Fibroblast of mammary gland (primary cell): ENCODE measurements at places on chromosomes 6 and 20.

DNA sequence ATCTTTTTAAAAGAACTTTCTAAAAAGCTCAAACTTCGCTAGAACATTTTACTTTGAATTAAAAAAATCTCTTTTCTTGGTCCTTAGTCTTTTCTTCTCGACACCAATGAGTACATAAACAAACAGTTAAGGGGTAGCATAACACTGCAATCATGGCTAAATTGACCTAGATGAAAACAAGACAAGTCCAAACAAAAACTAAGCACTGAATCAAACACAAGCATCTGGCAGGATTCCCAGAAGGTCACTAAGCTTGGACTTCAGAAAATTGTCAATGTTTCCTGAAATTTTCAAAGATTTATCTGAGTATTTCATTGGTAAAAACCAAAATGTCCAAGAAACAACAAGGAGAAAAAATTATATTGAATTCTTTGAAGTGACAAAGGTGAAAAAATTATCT is 5.0 kb downstream of the COL21A1 start:
- DNase-seq = peak; percentile 71

DNA sequence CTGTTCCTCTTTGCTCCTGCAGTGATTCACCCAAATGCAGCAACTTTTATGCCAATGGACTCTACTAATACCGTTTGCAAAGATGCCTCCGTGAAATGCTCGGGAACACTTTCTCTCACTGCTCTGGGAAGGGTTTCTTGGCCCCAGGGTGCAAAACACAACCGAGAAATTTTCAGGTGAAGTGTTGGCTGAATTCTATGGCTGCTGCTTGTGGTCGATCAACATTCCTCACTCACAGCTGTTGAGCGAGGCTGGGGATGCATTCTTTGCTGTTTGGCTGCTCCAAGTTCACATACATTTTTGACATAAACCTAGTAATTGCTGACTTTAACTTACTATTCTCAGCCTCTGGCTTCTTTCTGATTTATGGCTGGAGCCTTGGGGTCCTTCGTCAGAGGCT is 342.0 kb upstream of the CHD6 start:
- DNase-seq = no peak

- DNase-seq = peak; percentile 20
Measured at GRCh38 chr6:36955671-36956445, 1.3 kb downstream of the PI16 start.

DNA sequence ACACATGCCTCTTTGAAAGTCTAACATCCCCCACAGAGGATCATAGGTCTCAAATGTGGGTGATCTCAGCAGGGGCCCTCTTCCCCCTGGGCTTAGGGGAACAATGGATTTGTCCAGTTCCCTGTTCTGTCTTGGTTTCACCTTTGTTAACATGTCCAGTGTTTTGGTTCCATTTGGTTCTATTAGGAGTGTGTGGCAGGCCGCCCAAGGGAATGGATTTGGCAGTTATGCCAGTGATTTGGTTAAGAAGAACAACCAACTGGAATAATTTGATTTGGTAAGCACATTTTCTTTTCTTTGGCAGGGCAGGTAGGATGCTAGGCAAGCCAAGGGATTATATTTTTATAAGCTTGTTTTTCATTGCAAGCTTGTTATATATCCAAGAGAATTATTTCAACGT is 28.5 kb upstream of the ENPP1 start:
- DNase-seq = no peak

- DNase-seq = no peak
Measured at GRCh38 chr20:14498772-14499171, 161.4 kb upstream of the FLRT3 start.

DNA sequence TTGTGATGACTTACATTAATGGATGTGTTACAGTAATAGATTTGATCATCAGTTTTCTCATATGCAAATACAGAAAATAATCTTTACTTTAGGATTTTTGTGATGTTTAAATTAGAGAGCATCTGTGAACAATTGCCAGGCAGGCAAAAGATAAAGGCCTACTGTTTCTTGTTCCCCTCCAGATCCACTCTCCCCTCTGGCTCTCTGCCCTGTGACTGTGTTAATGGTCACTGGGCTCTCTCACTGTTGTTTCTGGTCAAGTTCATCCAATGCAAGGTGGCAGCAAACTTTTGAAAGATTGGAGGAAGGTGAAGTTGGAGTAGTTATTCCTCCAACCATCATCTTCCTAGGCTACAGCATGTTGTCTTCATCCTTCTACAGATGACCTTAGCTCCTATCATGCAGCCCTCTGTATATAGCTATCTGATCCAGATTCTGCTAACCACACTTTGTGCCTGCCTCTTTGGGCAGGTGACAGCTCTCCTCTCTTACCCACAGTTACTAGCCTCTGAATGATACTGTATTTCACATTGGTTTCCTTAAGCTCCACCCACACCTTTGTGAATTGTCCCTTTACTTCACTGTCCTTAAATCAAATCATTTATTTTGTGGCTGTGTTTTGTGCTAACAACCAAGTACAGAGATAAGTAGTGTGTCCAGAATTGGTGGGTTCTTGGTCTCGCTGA is 48.9 kb upstream of the ARG1 start:
- DNase-seq = no peak

DNA sequence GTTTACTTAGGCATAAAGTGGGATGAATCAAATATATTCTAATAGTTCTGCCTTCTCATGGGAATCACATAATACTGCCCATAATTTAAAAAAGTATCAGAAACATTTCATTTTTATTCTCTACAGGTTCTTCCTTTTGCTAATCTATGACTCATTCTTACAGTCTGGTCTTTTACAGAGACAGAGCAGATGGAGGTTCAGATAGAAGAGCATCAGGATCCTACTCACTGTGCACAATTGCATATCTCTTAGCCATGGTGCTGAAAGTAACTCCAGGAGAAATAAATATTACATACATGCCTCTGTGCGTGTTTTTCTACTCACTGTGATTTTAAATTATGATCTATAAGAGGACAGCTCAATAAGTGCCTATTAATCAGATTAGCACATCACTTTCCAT is 16.3 kb upstream of the OR2B6 start:
- peak; percentile 2 for DNase-seq

GRCh38 chr6:130204322-130204721 is 18.4 kb downstream of the SAMD3 start:
- no peak for DNase-seq

GRCh38 chr6:116531675-116532570 is 13.6 kb downstream of the TRAPPC3L start:
- DNase-seq = peak; percentile 80

GRCh38 chr6:36596356-36596755 is 2.2 kb downstream of the SRSF3 start:
- DNase-seq = peak; percentile 42
